ENCODE measurements at places on chromosomes 4 and X.

- DNase-seq: no peak
Observed at GRCh38 chr4:118683513-118683912, 1.7 kb upstream of the METTL14 start.

- DNase-seq: no peak
Observed at GRCh38 chrX:42771506-42772335, 6.2 kb downstream of the PPP1R2C start.

GRCh38 chr4:184684491-184685189, 35.1 kb downstream of the PRIMPOL start:
- peak; percentile 48 for DNase-seq

DNA sequence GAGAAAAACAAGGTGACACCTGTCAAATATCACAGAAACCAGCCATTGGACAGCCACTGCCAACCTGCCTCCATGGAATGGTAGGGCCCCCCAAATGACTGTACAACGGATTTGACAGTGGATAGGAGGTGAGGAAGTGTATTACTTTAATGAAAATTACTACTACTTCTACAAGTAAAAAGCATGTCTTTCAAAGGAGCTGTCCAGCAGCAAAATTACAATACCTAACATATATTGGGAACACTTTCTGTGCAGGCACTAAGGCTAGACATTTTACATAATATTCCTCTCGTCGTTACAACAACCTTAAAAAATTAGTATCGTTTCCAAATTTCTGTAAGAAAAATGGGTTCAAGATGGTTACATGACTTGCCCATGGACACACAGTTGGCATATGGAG, 14.9 kb downstream of the PPP3CA start:
- DNase-seq: no peak

DNA sequence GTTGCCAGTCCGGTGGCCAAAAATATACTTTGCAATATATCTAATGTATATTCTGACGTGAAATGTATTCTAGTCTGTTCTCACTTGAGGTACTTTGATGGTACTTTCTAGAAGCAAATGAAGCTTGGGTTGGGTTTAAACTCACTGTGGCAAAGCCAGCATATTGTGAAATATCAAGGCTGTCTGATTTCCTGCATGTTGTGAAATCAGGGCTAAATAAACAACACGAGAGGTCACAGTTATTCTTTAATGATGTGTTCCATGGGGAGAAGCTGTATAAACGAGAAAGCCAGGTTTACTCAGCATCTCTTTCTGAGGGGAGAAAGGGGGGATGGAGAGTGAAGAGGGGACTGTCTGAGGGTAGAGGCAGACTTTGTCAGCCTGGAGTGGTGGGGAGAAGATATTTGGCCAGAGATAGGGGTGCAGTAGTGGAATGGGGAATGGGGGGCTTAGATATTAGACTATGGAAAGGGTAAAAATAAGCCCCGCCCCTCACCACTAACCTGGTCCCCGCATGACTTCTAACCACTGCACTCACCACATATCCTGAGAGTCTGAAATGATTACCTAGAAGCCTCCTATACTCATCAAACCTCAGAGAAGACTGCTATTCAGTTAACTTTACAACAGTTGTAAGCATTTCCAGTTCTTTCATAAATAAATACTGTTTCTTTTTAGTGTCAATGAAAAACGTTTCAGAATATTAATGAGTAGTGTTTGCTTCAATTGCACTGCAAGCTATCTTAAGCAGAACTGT, 5.9 kb upstream of the SCARB2 start:
- peak; percentile 14 for DNase-seq

DNA sequence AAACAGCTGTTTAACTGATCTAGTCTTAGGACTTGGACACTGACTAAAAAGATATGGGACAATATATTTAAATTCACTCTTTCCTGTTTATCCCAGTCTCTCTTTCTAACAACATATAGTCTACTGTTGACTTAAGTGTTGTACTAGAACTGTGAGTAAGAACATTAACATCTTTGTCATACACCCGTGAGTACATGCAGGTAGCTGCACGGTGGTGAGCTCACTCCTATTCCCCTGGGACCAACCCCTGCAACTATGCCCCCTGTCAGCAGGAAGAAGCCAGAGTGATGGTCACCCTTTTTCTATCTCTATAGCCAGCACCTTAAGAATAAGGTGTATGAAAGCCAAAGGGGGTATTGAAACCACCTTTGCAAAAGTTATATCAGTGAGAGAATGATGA, 17.6 kb downstream of the TBL1X start:
- DNase-seq: no peak

- no peak for DNase-seq
Observed at GRCh38 chr4:23889391-23889790, 456 bp downstream of the PPARGC1A start.
